ENCODE measurements at places on chromosomes 1 and 21.

- no peaks in the 10 kb centered on the region for H3K27me3 ChIP-seq
- peaks cover 28% of the 10 kb centered on the region for H3K36me3 ChIP-seq
- H3K4me1 ChIP-seq: peaks cover 63% of the 10 kb centered on the region
These were observed 61.2 kb downstream of the NRIP1 start for GRCh38 chr21:15003463-15004135.

DNA sequence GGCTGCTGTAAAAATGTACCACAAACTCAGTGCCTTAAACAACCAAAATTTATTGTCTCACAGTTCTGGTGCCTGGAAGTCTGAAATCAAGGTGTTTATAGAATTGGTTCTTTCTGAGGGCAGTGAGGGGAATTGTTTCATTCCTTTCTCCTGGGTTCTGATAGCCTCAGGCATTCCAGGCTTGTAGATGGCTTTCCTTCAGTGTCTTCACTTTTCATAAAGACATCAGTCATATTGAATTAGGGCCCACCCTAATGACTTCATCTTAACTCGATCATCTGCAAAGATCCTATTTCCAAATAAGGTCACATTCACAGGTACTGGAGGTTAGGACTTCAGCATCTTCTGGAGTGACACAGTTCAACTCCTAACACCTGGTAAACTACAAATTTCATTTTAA, 15.0 kb downstream of the CDKN2C start:
- no peaks in the 10 kb centered on the region for H3K36me3 ChIP-seq
- H3K27ac ChIP-seq: no peak overlapping the region
- DNase-seq: no peak

- H3K4me3 ChIP-seq: no peak overlapping the region
- H3K36me3 ChIP-seq: peaks cover 77% of the 10 kb centered on the region
- no peak for DNase-seq
- H3K27me3 ChIP-seq: no peaks in the 10 kb centered on the region
- peaks cover 18% of the 10 kb centered on the region for H3K4me1 ChIP-seq
These were observed 5.5 kb downstream of the SLFNL1 start for GRCh38 chr1:41015897-41016470.

DNA sequence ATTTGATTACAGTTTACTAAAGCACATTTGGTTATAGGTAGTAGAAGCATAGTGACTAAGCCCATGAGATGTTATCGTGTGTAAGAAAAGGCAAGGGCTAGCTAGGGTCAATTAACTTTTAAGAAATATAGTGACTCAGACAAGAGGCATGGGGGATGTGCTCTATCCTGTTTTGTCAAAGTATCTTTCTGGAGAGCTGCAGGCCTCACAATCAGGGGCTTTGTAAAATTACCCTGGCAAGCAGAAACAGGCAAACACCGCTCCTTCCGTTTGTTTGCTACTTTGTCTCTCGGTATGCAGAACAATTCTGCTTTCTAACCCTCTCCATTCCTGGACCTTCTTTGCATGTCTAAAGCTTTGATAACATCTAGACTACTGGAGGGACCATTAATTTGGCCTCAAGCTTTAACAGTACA, 26.1 kb upstream of the ZNF697 start:
- H3K36me3 ChIP-seq: no peaks in the 10 kb centered on the region
- H3K4me1 ChIP-seq: peaks cover 2% of the 10 kb centered on the region

DNA sequence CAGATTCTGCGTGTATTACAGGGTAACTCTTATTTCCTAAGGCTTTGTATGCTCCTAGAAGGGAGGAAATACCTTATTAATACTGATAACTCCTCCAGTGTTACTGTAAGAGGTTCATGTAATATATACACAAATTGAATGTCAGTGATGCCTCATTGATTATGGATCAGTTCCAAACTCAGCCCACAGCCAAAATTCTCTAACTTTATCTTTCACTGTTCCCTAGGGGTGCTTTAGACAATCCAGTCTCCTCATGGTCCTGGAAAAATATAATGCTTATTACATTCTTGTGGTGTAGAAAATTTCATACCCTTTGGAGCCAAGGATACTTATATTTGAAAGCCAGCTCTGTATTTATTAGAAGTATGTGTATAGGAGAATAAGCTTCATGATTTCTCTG, 73.0 kb downstream of the NGF start:
- DNase-seq: no peak
- no peaks in the 10 kb centered on the region for H3K4me1 ChIP-seq
- no peaks in the 10 kb centered on the region for H3K36me3 ChIP-seq
- no peak overlapping the region for H3K4me3 ChIP-seq
- no peaks in the 10 kb centered on the region for H3K27me3 ChIP-seq

- no peaks in the 10 kb centered on the region for H3K27me3 ChIP-seq
- no peak overlapping the region for H3K4me3 ChIP-seq
- DNase-seq: no peak
These were observed 61.0 kb downstream of the ATP5PO start for GRCh38 chr21:33854604-33855003.

- peaks cover 21% of the 10 kb centered on the region for H3K27me3 ChIP-seq
- H3K36me3 ChIP-seq: no peaks in the 10 kb centered on the region
- no peak overlapping the region for H3K27ac ChIP-seq
- no peaks in the 10 kb centered on the region for H3K4me1 ChIP-seq
- no peak for DNase-seq
These were observed 428.9 kb downstream of the MATN1 start for GRCh38 chr1:30294508-30294907.

DNA sequence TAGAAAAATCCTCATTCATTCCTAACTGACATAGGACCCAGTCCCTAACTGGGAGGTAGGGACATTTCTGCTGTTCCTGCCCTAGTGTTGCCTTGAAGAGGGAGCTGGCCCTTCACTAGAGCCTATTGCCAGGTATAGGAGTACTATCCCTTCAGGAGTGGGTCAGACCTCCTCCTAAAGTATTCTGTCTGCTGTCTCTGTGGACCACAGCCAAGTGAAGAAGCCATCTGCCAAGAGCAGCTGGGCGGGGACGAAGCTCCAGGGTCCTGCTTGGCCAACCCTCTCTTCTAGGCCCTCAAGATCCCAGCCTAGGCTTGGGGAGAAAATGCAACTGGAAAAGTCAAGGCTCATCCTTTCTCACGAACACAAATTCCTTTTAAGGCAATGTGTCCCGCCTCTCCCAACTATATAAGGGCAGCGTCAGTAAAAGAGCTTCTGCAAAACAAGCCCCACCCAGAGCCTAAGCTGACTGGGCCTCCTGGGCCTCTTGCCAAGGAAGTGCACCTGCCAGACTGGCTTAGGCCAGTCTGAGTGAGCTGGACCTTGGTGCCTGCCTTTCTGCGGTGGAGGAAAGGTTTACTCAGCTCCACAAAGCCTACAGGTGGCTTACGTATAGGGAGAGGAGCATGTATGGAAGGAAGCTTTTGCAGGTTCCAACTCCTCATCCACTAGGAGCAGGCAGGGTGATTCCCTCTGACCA, 638 bp upstream of the TUFT1 start:
- peaks cover 10% of the 10 kb centered on the region for H3K27me3 ChIP-seq
- no peak overlapping the region for H3K27ac ChIP-seq
- no peaks in the 10 kb centered on the region for H3K36me3 ChIP-seq
- peaks cover 24% of the 10 kb centered on the region for H3K4me1 ChIP-seq

- no peak overlapping the region for H3K27ac ChIP-seq
- peaks cover 26% of the 10 kb centered on the region for H3K36me3 ChIP-seq
- no peaks in the 10 kb centered on the region for H3K27me3 ChIP-seq
- no peak for DNase-seq
- no peaks in the 10 kb centered on the region for H3K4me1 ChIP-seq
- no peak overlapping the region for H3K4me3 ChIP-seq
These were observed 16.9 kb downstream of the ALDH4A1 start for GRCh38 chr1:18885311-18886002.

- DNase-seq: no peak
- H3K27ac ChIP-seq: no peak overlapping the region
- H3K4me3 ChIP-seq: no peak overlapping the region
- no peaks in the 10 kb centered on the region for H3K36me3 ChIP-seq
- no peaks in the 10 kb centered on the region for H3K27me3 ChIP-seq
These were observed 28.4 kb downstream of the RNF11 start for GRCh38 chr1:51264451-51264850.

DNA sequence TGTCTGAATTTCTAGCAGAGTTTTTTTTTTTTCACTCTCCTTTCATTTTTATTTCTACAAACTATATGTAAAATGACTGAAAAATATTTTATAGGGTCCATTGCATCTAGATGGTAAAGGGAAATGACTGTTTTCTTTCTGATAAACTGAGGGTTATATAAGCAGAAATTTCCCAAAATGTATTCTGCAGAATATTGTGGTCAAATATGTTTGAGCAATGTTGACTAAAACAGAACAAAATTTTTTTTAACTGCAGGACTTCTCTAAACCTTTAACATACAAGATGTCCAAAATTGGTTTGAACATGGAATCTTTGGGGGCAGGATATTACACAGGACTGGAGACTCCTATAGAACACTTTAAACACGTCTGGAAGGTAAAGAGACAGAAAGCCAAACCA, 190.5 kb downstream of the TOMM20 start:
- H3K27ac ChIP-seq: peak overlapping the region; percentile 89
- H3K4me3 ChIP-seq: no peak overlapping the region
- H3K27me3 ChIP-seq: no peaks in the 10 kb centered on the region

- H3K27ac ChIP-seq: no peak overlapping the region
- peaks cover 59% of the 10 kb centered on the region for H3K4me1 ChIP-seq
- no peaks in the 10 kb centered on the region for H3K27me3 ChIP-seq
These were observed 4.6 kb downstream of the EGLN1 start for GRCh38 chr1:231417513-231417912.

GRCh38 chr21:15410853-15411252, 318.9 kb upstream of the USP25 start:
- no peaks in the 10 kb centered on the region for H3K4me1 ChIP-seq
- H3K36me3 ChIP-seq: peaks cover 4% of the 10 kb centered on the region
- H3K4me3 ChIP-seq: no peak overlapping the region
- H3K27me3 ChIP-seq: no peaks in the 10 kb centered on the region

GRCh38 chr1:89516055-89516454, 8.6 kb upstream of the LRRC8B start:
- no peak overlapping the region for H3K4me3 ChIP-seq
- DNase-seq: no peak
- no peak overlapping the region for H3K27ac ChIP-seq
- no peaks in the 10 kb centered on the region for H3K36me3 ChIP-seq
- H3K4me1 ChIP-seq: peaks cover 2% of the 10 kb centered on the region

DNA sequence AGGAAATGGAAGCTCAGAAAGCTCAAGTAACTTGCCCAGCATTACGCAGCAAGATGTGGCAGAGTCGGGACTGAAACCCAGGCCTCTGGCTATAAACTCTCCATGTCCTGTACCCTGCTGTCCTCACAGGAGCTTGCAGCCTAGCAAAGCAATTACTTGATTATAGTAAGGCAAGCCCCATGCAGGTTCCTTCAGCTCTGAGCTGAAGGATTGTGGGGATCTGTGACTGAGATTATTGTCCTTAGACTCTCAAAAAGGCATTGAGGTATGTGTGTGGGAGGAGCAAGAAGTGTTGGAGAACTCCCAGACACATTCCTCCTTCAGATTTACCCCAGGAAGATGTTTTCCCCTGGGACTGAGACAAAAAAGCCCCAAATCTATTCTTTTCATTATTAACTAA, 124.0 kb upstream of the SPATA6 start:
- no peak overlapping the region for H3K27ac ChIP-seq
- no peak for DNase-seq
- no peak overlapping the region for H3K4me3 ChIP-seq

GRCh38 chr1:1305300-1306069, 2.2 kb downstream of the ACAP3 start:
- peak overlapping the region; percentile 82 for H3K4me3 ChIP-seq
- peak; percentile 43 for DNase-seq
- peaks cover 31% of the 10 kb centered on the region for H3K4me1 ChIP-seq
- peaks cover 1% of the 10 kb centered on the region for H3K36me3 ChIP-seq
- no peaks in the 10 kb centered on the region for H3K27me3 ChIP-seq

DNA sequence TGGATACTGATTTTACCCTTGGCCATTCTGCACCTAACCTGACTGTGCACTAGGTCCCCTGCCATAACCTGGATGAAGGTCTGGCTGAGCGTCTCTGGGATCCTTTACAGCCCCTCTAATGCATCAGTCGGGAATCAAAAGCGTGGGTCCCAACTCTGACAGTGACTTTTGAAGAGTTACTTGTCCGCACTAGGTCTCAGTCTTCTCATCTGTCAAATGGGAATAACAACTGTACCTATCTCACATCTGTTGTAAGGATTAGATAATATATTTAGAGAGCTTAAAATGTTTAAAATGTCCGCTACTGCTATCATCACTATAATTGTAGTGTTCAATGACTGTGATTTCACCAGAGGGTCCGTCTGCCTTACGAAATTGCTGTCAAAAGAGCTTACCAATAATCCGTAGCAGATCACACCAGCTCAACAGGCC, 746 bp downstream of the TADA1 start:
- no peak for DNase-seq
- H3K4me1 ChIP-seq: peaks cover 24% of the 10 kb centered on the region
- H3K36me3 ChIP-seq: peaks cover 2% of the 10 kb centered on the region
- H3K27ac ChIP-seq: peak overlapping the region; percentile 99

DNA sequence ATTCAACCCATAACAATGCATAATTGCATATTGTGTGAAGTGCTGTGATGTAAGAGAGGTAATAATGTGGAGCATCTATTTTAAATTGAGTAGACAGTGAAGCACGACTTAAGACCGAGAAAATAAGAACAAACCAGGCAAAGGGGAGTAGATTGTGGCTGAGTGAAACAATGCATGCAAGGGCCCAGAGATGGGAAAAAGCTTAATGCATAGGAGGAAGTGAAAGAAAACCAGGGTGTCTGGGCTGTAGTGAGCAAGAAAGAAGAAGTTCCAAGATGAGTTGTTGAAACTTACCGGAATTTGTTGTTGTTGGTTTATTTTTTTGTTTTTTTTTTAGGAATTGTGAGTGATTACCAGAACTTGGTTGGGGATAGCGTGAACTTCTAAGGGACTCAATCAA, 104.7 kb downstream of the SNX7 start:
- no peaks in the 10 kb centered on the region for H3K36me3 ChIP-seq
- no peak overlapping the region for H3K4me3 ChIP-seq
- no peak for DNase-seq
- H3K4me1 ChIP-seq: peaks cover 9% of the 10 kb centered on the region

Data from stimulated activated naive B cell treated with anti-CD40 and anti-IgM and Interleukin-4, amounts not matched to agents 10 μg/mL and 1 μg/mL and 100 μg/mL, for 72 hours (primary cell).